COLO829 (cell line): ENCODE measurements at places on chromosomes 4 and X.

GRCh38 chr4:5828005-5828391 lies 64.9 kb downstream of the CRMP1 start:
- DNase-seq: no peak

DNA sequence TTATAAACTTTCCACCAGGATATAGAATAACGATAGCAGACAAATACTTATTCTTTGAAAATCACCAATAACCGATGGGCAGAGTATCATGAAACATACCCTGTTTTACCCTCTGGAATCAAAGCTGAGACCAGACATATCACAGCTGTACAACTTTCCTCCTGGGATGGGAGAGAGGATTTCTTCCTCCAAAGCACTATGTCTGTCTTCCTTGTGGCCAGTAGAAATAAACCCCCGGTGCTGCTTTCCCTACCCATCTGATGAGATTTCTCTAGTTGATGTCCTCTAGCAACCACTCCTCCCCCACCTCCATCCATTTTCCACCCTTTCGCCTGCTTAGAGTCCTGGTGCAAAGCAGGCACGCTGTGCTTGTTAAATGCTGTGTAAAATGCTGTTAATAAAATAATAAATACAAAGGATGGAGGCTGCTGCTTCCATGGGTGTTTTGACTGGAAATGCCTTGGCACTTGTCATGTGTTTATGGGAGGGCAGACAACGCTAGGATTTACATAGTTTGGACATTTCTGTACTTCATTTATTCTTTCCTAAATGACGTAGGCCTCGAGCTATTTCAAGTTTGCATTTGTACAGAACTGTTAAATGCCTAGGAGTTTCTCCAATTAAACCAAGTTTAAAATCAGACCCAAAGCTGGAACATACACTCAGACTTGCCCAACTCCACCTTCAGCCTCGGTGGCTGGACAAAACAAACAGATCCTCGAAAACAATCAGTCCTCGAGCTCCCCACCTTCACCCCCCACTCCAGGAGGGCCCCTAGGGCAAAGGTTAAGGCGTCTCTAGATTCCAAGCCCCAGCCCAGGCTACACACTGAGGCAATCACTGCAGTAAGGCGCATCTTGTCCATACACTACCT lies 10.1 kb downstream of the BCOR start:
- DNase-seq: no peak

DNA sequence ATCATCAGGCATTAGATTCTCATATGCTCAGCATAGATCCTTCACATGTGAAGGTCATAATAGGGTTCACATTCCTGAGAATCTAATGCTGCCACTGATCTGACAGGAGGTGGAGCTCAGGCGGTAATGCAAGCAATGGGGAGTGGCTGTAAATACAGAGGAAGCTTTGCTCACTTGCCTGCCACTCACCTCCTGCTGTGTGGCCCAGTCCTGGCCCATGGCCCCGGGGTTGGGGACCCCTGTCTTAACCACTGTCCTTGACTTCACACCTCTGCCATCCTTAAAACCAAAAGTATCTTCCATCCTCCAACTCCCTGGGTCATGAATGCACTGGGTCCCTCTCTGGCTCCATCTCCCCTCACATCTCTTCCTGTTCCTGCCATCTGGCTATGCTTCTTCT lies 129.1 kb downstream of the HMX1 start:
- no peak for DNase-seq

DNA sequence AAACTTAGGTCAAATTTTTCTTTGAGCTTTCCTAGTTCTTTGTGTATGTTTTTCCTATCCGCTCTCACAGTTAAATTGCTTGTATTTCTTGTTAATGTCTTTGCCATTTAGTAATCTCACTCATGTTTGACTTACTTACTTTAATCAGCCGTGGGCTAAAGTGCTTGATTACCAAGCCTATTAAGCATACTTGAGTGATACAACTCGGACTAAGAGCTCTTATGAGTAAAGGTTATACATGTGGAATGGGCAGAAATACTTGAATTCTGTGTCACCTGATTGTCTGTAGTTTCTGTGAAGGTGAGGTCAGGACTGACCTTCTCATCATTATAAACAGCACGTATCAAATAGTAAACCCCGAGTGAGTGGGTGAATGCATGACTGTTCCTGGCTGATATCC lies 664.5 kb downstream of the PDHA2 start:
- no peak for DNase-seq

DNA sequence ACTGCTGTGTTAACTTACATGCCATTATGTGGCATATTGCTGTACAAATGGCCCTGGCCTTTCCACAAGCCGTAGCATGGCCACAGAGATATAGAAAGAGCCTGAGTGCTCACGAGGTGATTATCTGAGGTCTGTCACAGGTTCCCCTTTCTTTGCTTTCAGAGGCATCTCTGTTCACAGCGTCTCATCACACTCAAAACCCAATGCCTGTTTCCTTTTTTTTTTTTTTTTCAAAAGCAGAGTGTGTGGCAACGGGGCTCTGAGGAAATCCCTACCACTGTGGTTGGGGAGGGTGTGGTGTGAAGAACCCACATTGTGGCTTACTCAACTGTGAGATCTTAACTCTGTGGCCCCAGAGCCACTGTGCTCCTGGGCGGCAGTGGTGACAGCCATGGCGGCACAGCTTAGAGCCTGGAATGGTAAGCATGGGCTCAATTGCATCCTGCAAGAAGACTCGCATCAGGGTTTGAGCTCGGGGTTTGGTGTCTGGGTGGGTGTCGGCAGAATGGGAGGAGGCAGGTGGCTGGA lies 30.8 kb downstream of the RTL5 start:
- DNase-seq: no peak
